ENCODE measurements at places on chromosomes 6 and 20.

DNA sequence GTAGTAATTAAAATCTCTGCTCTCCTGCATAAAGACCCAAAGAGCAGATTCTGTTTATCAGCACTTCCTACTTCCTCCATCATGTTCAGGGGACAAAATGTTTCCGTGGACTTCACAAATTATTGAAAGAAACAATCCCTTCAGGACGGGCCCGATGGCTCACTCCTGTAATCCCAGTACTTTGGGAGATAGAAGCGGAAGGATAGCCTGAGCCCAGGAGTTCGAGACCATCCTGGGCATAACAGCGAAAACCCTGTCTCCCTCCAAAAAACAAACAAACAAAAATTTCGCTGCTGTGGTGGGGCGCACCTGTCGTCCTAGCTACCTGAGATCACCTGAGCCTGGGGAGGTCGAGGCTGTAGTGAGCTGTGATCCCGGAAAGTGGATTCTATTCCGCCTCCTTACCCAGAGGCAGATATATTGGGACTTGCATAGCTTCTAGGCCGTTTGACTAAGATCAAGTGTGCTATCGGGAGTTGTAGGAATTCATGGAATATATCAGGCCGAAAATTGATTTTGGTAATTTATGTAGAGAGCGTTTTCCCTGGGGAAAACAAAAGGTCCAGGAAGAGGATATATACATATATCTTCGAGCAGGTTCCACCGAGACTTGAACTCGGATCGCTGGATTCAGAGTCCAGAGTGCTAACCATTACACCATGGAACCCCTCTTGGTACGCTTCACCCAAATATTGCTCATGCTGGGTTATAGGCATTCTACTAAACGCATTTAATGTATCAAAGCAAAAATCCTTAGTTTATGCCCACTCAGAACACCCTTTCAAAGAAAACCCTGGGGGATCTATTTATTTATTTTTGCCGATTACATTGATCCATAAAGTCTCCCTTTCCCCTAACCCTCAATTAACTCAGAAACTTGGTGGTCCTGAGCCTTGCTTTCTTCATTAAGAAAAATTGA lies 74.5 kb upstream of the ZNF184 start:
- no peak for DNase-seq

DNA sequence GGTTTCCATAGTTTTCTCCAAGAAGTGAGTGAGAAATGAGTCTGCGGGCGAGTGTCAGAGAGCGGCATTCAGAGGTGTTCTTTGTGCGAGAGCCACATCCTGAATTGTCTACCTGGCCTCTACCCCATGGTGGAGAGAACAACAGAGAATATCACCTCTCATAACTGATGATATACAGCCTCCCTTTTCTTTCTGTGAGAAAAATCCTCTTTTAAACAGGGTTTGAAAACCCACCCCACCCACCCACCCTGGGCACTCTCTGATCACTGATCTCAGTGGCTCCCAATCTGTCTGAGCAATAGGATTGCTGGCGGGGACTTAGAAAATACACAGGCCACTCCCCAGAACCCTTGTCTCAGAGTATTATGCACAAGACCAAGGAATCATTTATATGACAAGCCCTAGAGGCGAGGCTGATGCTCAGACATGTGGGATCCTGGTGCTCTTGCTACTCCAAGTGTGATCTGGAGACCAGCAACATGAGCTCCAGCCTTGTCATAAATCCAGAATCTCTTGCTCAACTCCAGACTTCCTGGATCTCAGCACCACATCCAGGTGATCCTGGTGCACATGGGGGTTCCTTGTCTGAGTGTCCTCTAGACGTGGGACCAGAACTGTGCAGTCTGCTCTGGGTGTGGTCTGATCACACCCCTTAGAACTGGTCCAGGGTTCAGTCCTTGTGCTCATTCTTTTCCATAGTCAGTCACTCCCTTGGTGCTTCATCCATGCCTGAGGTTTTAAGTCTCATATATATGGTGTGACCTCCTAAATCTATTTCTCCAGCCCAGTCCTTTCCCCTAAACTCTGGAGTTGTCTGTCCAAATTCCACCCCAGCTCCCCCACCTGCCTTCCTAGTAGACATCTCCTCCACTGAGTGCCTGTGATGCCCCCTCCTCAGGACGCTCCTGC lies 5.3 kb downstream of the HLA-B start:
- no peak for DNase-seq

DNA sequence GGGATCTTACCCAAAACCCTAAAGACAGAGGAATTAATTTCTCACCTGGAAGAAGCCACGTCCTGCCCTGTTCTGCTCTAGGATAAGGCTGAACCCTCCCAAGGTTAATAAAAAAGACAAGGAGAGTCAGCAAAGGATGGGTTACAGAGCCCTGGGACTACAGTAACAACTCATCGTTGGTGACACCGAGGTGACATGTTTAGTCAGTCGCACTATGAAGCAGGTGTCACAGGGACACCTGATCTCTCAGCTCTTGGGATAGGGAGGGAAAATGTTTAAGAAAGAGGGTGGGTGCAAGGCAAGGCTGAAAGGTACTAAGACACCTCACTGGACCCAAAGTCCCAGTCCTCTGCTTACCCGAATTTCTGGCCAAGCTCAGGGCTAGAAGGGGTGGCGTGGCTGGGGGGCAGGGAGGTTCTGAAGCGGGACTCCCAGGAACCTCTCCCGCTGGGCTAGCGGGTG lies 562 bp downstream of the MOCS1 start:
- no peak for DNase-seq

DNA sequence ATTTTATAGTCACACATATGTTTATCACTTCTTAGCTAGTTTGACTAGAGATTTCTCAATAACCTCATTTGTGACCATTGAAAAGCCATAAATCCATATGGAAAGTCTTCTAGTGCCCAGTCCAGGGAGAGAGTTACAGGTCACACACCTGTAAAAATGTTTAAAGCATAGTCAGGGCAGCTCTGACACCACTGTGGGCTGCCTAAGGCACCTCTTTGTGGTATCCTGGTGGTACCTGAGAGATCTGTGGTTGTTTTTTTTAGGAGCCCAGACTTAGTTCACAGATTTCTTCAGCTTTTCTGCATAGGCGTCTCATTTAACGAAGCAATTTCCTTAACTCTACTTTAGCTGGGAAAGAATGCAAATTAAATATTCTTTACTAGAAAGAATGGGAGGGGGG lies 186.6 kb downstream of the CENPW start:
- DNase-seq: no peak

- DNase-seq: no peak
Observed at GRCh38 chr20:34445177-34446065, 70.8 kb upstream of the DYNLRB1 start.

DNA sequence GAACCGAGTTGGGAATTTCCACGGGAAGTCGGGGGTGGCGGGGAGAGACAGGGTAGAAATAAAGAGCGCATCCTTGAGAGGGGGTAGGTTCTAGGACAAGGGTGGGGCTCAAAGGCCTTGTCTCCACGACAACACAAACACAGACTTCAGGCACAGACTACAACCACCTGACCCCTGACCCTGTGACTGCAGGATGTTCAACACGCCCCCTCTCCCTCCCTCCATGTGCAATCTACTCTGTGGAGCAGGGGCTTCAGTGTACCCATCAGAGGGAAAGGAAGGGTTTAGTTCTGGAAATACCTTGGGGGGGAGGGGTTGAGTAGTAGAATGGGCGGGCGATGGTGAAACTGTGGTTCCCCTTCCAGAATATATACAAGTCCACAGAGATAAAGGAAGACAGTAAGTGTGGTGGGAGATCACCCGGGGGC lies 651 bp upstream of the TAPBP start:
- DNase-seq: no peak

- no peak for DNase-seq
Observed at GRCh38 chr6:130946076-130946475, 117.0 kb downstream of the EPB41L2 start.

- no peak for DNase-seq
Observed at GRCh38 chr6:133632206-133632605, 256.7 kb upstream of the TCF21 start.

DNA sequence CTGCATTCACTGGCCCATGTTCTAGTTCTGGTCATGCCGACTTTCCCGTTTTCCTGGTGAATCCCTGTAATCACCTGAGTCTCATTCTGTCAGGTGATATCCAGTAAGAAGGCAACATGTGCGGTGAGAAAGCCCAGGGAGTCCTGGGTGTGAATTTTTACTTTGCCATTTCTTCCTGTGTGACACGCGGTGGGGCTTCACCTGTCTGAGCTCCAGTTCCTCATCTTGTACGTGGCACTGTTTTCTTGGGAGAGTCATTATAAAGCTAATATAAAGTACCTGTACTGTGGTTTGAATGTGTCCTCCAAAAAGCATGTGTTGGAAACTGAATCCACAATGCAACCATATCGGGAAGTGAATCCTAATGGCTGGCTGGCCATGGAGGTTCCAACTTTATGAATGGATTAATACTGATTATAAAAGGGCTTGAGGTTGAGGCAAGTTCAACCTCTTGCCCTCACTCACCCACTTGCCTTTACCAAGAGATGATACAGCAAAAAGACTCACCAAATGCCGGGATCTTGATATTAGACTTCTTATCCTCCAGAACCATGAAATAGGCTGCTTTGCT lies 5.1 kb downstream of the HLA-E start:
- no peak for DNase-seq

DNA sequence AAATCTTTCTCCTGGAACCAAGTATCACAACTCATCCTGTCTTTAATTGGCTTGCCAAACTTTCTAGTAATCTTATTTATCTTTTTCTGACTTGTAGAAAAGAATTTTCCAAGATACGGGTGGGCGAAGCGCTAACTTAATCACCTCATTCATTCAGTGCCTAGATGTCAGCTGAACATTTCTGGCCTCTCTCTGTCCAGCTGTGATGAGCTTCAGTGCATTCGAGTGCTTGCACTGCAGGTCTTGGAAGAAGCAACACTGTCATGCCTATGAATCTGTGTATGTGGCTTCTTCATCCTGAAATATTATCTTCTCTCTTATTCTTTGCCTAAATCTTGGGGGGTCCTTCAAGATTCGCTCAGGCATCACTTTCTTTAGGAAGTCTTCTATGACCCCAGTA lies 16.3 kb upstream of the ENPP1 start:
- DNase-seq: no peak

- no peak for DNase-seq
Observed at GRCh38 chr6:84177241-84177640, 50.2 kb downstream of the CEP162 start.
